ENCODE measurements at places on chromosomes 6 and 20.

GRCh38 chr20:63014710-63015109, 7.9 kb upstream of the BHLHE23 start:
- no peak overlapping the region for H3K27ac ChIP-seq
- H3K4me3 ChIP-seq: no peak overlapping the region
- no peaks in the 10 kb centered on the region for H3K4me1 ChIP-seq
- no peak for DNase-seq

- H3K36me3 ChIP-seq: no peaks in the 10 kb centered on the region
- H3K4me3 ChIP-seq: no peak overlapping the region
- H3K27ac ChIP-seq: no peak overlapping the region
- H3K27me3 ChIP-seq: no peaks in the 10 kb centered on the region
- no peaks in the 10 kb centered on the region for H3K4me1 ChIP-seq
- DNase-seq: no peak
These were observed 47.7 kb downstream of the BANF2 start for GRCh38 chr20:17747431-17747846.

DNA sequence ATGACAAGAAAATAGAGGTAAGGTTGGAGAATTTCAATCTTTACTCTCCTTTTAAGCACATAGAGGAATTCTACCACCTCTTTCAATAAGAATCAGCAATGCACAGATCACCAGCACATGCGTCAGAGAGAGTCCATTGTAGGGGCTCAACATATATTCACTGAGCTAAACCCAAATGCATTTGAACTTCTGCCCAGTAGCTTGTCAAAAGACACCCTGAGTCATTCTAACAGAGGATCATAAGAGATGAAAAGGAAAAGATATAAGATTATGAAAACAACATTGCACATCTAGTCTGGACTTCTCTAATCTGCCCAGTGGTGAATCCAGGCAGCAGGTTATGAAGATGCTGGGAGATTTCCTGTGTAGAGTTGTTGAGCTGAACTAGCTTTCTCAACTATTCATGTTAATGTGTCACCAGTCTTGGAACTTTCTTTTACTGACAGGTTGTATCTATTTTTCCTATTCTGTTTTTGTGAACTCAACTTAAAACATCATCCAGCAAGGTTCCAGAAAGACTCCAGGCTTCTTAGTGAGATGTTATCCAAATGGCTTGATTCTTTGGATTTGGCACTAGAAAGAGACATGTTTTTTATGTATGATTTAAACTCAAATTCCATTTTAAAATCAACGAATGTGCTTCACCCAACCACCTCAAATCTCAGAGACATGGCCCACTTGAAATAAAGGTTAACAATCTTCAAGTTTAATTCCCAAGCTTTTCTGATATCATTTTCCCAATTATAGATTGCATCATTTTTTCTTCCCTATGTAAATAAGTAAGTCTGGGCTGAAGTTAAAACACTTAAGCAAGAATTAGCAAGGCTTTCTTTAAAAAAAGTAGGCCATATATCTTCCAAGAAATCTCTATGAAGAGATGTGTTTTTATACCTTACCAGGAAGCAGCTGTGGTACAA, 89.3 kb downstream of the TSHZ2 start:
- no peak overlapping the region for H3K4me3 ChIP-seq
- no peaks in the 10 kb centered on the region for H3K36me3 ChIP-seq
- H3K27ac ChIP-seq: no peak overlapping the region
- H3K27me3 ChIP-seq: no peaks in the 10 kb centered on the region

DNA sequence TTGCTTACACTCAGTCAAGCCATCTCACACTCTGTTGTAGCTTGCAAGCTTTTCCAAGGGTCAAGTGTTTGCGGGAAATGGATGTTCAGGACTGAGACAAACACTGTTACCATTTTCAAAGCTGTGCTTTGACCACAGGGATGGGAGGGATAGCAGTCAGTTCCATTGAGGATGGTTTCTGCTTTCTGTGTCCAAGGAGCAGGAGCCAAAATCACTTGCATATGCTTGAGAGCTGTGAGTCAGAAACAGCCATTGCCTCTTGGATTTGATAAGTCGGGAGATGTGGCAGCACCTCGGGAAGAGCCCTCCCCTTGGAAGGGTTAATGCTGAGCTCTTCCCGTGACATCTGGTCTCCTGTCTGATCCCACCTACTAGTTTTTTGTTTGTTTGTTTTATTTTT, 85.2 kb downstream of the TCP11 start:
- H3K4me3 ChIP-seq: no peak overlapping the region
- H3K4me1 ChIP-seq: peaks cover 20% of the 10 kb centered on the region
- H3K36me3 ChIP-seq: peaks cover 11% of the 10 kb centered on the region
- H3K27me3 ChIP-seq: no peaks in the 10 kb centered on the region
- no peak for DNase-seq

DNA sequence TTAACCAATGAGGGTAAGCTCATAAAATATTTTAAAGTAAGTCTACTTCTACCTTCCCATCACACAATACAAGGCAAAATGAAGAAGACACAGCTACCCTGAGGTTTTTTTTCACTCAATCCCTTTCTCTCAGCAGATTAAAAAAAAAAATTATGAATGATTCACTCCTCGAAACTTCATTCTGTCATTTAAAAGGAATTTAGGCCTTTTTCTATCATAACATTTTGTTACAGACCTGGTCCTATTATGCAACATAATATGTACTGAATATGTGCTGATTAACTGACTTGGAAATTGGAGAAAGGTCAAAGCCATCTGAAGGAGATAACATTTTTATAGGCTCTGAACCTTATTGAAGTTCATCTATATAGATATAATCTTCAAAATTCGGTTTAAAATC, 45.5 kb downstream of the PRL start:
- H3K27me3 ChIP-seq: no peaks in the 10 kb centered on the region
- no peaks in the 10 kb centered on the region for H3K36me3 ChIP-seq
- no peak for DNase-seq
- H3K4me3 ChIP-seq: no peak overlapping the region
- no peaks in the 10 kb centered on the region for H3K4me1 ChIP-seq

DNA sequence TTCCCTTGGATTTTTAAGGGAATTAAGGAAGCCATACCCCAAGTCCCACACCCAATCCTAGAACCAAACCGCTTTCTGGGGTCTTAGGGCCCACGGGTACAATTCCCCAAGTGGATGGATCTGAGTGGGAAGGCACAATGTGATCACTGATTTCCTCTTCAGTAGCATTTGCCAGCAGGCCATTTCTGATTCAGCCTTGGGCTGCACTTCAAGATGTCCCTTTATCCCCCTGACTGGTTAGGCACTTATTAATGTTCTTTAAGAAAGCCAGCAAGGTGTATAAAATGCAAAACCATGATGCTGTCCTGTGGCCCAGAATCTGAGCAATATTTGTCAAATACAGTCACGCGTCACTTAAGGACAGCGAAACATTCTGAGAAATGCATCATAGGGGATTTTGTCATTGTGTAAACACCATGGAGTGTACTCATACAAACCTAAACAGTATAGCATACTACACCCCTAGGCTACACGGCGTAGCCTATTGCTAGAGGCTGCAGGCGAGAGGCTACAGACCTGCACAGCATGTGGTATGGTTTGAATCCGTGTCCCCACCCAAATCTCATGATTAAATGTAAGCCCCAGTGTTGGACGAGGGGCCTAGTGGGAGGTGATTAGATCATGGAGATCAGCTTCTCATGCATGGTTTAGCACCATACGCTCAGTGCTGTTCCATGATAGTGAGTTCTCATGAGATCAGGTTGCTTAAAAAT, 234.2 kb downstream of the NRN1 start:
- H3K4me3 ChIP-seq: no peak overlapping the region
- H3K4me1 ChIP-seq: no peaks in the 10 kb centered on the region
- no peak overlapping the region for H3K27ac ChIP-seq
- DNase-seq: no peak
- H3K27me3 ChIP-seq: no peaks in the 10 kb centered on the region

DNA sequence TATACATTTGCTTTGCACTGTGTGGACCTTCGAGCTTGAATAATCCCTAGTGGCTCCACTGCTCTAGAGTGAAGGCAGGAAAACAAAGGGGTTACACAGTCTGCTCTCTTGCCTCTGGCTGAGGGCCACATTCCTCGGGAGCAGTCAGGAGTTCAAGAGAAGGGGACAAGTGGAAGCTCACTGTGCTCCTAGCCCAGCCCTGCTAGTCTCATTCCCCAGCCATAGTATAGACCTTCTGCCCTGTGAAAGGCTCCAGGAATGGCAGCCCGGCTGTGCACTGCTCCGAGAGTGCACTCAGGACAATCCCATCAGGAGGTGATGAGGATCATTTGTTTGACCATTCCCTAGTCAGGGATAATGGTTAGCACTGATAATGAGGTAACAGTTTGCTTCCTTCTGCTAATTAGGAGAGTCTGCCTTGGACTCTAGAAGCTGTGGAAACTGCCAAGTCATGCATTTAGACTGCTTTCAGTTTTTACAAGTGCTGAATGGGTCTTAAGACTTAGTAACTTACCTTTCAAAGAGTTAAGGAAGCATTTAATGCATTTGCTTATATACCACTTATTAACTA, 8.5 kb downstream of the IYD start:
- DNase-seq: peak; percentile 98
- H3K4me3 ChIP-seq: peak overlapping the region; percentile 2
- no peaks in the 10 kb centered on the region for H3K27me3 ChIP-seq
- H3K27ac ChIP-seq: peak overlapping the region; percentile 69
- H3K4me1 ChIP-seq: peaks cover 61% of the 10 kb centered on the region

DNA sequence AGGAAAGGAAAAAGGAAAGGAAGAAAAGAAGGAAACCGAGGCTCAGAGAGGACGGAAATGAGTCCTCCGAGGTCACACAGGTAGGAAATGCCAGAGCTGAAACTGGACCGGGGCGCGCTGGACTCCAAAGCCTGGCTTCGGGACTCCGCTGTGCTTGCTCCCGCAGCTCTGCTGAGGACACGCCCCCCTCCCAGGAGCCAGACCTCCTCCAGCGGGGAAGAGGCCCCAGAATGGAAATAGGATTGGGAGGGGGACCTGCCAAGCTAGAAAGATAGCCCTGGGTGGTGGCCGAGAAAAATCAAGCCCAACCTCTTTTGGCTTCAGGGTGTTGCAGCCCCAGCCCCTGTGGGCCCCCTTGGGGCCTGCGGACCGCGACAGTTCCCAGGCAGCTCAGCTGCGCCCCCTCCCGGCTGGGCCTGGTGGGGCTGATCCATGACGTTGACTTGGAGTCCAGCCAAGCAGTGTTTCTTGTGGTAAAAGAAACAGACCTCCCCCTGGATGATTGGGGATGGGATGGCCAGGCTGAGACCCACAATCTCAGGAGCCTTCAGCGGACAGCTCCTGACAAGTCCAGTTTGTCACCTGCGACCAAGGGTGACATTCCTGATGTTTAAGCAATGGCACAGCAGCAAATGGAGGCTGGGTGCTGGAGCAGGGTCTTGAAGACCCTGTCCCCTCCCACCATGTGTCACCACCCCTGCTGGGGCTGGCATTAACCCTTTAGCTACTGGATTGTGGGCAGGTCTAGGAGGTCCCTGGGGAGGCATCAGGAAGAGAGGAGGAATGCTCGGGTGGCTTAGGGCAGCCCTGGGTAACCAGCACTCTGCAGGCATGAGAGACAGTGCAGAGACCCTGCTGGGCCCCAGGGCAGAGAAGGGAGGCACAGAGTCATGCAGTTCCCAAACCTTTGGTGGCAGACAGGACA, 55.4 kb downstream of the RIPOR3 start:
- no peaks in the 10 kb centered on the region for H3K27me3 ChIP-seq
- H3K4me3 ChIP-seq: no peak overlapping the region
- H3K27ac ChIP-seq: peak overlapping the region; percentile 97
- H3K36me3 ChIP-seq: no peaks in the 10 kb centered on the region
- H3K4me1 ChIP-seq: peaks cover 48% of the 10 kb centered on the region

DNA sequence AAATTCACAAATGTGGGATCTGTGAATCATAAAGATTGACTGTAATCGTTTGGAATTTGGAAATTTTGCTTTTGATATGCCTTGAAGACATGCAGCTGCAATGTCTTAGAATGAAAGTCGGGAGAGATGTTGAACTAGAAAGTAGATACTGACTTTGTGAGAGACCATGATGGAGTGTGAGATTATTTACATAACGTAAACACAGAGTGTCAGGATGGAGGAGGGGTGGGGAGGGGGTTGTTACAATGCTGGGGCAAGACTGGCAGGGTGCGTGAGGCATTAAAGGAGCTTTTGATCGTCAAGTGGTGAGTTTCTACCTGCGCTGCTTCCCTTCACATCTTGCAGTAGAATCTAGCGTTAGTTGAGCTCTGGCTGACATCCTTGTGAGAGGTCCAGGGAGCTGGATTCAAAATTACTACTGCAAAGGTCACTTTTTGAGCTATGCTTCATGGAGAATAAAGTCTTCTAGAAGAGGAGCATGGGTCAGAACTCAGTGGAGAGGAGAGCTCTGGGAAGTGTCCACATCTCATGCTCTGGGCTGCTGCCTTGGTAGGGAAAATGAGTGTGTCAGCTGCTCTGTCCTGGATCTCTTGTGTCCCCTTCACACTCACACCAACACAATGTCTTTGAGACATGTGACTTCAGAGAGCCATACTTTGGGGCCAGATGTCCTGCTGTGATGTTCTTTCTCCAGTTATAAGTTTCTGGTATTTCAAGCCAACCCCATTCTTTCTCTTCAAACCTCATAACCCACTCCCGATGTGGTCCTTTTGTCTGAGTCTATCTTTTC, 105.2 kb upstream of the CITED2 start:
- H3K27me3 ChIP-seq: no peaks in the 10 kb centered on the region
- H3K4me3 ChIP-seq: no peak overlapping the region
- peaks cover 3% of the 10 kb centered on the region for H3K4me1 ChIP-seq
- DNase-seq: no peak

DNA sequence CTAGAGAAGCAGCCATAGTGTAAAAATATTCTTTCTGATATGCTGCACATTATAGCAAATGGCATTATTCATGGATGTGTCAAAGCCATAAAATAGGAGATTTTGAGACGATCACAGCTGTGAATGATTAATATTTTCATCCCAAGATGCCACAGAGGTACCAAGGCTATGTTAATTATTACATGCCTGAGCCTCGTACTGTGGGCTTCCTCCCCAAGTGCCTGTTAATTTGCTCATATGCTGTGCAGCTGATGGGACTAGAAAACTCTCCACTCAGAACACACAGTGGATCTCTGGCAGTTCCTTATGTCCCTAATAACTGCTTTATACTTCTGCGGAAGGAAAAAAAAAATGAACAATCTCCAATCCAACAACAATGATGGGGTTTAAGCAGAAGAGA, 184.9 kb upstream of the TSHZ2 start:
- H3K4me1 ChIP-seq: no peaks in the 10 kb centered on the region
- H3K36me3 ChIP-seq: no peaks in the 10 kb centered on the region
- no peak for DNase-seq
- H3K4me3 ChIP-seq: no peak overlapping the region

Data from thyroid gland (tissue), 4 donors.